ENCODE measurements at places on chromosomes 2 and 18.

GRCh38 chr2:79982445-79982844, 322.1 kb downstream of the LRRTM1 start:
- DNase-seq: peak; percentile 12

GRCh38 chr2:41040782-41041520, 589.1 kb upstream of the SLC8A1 start:
- no peak for DNase-seq

DNA sequence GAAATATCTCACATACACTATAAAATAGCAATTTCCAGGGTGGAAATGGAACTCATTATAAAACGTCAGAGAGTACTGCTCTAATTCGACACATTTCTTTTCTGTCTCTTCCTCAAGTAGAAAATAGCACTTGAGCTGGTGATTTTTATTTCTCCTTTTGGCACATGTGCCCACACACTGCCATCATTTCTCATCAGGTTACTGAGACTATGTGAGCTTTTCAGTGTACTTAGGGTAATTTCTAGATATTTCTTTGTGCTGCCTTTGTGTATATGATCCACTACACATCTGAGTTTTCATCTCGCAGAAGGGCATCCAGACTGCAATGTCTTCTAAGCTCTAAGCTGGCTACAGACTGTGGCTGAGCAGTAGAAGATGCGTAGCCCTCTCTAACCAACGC, 62.1 kb upstream of the PGAP1 start:
- DNase-seq: no peak

GRCh38 chr2:33573657-33574056, 25.4 kb downstream of the FAM98A start:
- DNase-seq: no peak

- DNase-seq: no peak
Observed at GRCh38 chr2:33064349-33064801, 117.6 kb downstream of the LTBP1 start.

GRCh38 chr2:41954304-41955291, 93.2 kb upstream of the PKDCC start:
- DNase-seq: no peak

DNA sequence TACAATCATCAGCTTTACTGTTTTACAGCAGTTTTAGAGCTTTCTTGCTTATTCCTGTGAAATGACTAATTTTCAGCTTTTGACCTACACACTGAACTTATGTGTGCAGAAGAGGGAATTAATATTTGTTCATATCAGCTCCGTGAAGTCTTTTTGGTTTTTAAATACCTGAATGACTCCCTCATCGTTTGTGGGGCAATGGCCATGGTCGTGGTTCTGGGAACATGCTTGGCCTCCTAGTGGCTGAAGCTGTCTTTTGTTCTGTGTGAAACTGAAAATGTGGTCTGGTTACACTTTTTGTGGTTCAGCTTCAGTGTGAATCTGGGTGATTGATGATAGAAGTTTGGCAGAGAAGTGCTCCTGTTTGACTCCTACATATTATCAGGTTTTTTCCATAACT, 408.1 kb downstream of the THSD7B start:
- DNase-seq: no peak

DNA sequence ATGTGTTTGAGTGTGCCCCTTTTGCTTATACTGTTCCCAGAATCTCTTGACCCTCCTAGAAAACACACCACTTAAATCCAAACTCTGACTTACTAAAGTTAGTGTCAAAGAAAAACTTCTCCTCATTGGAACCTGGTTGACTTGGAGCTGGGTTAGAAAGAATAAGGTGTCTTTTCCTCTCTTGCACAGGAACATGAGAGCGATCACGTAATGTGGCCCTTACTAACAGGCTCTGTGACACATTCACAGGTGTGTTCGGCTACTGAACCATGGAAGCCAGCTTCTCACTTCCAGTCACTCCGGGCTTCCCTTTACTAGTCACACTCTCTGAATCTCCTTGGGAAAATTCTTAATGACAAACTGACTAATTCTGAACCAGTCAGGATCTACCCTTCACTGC, 5.4 kb upstream of the POU3F3 start:
- no peak for DNase-seq

DNA sequence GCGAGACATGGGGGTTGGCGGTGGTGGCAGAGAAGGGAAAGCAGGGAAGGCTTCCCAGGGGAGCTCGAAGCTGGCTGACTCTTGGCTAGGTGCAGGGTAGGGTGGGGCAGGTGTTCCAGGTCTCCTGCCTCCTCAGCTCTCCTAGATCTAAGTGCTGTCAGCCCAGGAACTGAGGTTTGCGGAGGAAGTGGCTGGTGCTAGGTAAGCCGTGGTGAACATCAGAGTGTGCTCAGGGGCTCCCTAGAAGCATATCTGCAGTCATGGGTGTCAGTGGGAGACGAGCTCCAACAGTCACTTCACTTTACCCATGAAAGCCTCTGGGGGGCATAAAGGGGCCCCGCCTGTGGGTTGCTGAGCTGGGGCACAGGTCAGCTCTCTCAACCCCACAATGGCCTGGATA, 34.1 kb downstream of the ARHGEF4 start:
- no peak for DNase-seq

DNA sequence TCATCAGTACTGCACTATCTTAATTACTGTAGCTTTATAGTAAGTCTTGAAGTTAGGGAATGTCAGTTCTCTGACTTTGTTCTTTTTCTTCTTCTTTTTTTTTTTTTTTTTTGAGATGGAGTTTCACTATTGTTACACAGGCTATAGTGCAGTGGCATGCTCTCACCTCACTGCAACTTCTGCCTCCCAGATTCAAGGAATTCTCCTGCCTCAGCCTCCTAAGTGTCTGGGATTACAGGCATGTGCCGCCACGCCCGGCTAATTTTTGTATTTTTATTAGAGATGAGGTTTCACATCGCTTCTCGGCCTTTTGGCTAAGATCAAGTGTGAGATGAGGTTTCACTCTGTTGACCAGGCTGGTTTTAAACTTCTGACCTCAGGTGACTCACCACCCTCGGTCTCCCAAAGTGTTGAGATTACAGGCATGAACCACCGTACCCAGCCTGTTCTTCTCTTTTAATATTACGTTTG, 41.9 kb upstream of the TANC1 start:
- no peak for DNase-seq
